Activated CD4-positive, CD25-positive, alpha-beta regulatory T cell treated with anti-CD3 and anti-CD28 coated beads, Interleukin-2, amount 50 U/mL, for 24 hours (primary cell): ENCODE measurements at places on chromosomes 2 and 18.

GRCh38 chr2:158182676-158183295, 81.1 kb downstream of the UPP2 start:
- no peak for ATAC-seq

GRCh38 chr2:128237911-128238697, 80.6 kb downstream of the HS6ST1 start:
- ATAC-seq: no peak

- ATAC-seq: no peak
These were observed 1651.8 kb downstream of the DPP10 start for GRCh38 chr2:116094196-116094595.

GRCh38 chr2:201709747-201710146, 11.3 kb upstream of the MPP4 start:
- ATAC-seq: no peak

DNA sequence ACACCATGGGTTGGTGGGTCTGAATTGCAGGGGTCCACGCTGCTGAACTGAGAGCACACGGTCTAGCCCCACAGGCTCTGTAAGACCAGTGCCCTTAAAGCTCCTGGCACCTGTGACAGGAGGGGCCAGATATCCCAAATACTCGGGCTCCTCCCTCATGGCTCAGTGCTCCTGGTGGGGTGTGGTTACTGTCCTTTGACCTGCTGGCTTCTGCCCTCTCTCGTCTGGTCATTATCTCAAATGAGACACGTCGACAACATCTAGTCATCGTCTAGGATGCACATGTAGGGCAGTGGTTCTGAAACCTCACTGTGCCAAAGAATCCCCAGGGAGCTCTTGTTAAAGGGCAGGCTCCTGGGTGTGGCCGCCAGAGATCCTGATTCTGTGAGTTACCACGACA, 258.4 kb downstream of the LOXHD1 start:
- no peak for ATAC-seq

- ATAC-seq: no peak
These were observed 315.1 kb upstream of the KLHL29 start for GRCh38 chr2:23069923-23070322.
